Parietal lobe (tissue), 2 donors: ENCODE measurements at places on chromosomes 4 and X. TPM values are rescaled to one million over a fixed set of nuclear protein-coding genes. Genes with fewer than 3 reads are reported as not detected.

Gene ALB
- 7.5 TPM for total RNA-seq

Gene CXCL6
- 0.31 TPM for total RNA-seq

Gene MAGEA2
- not detected for total RNA-seq

Gene SPRY1
- 14.4 TPM for total RNA-seq

Gene ATP1B4
- not detected for total RNA-seq

Gene CT45A5
- total RNA-seq = not detected

Gene SLC49A3
- 0.31 TPM for total RNA-seq

Gene HPSE
- total RNA-seq = 0.94 TPM

Gene SYNPO2
- total RNA-seq = 1.9 TPM

Gene ARR3
- total RNA-seq = not detected

Gene KCTD8
- total RNA-seq = 1.6 TPM

Gene APOOL
- total RNA-seq = 7.8 TPM

Gene SAGE1
- not detected for total RNA-seq

Gene MSX1
- 0.63 TPM for total RNA-seq

Gene TMSB15C
- total RNA-seq = 56.3 TPM

Gene ARL13A
- not detected for total RNA-seq

Gene MMRN1
- total RNA-seq = 3.8 TPM
